Left colon (tissue), 2 donors: ENCODE measurements at places on chromosomes 7 and 10. TPM values are rescaled to one million over a fixed set of nuclear protein-coding genes. Genes with fewer than 3 reads are reported as not detected.

PLAU gene
- total RNA-seq = 7.1 TPM

TUBAL3 gene
- 38.6 TPM for total RNA-seq

PLEKHS1 gene
- total RNA-seq = 12.2 TPM

RBP3 gene
- total RNA-seq = not detected

KCP gene
- total RNA-seq = 0.81 TPM

GRCh38 chr7:31893365-31893764, 176.8 kb downstream of the PDE1C start:
- no peak for DNase-seq

GRCh38 chr10:30999070-30999712, 32.5 kb downstream of the ZNF438 start:
- peak; percentile 36 for DNase-seq

- no peak for DNase-seq
Observed at GRCh38 chr10:98238391-98238790, 29.6 kb downstream of the LOXL4 start.
